ENCODE measurements at places on chromosomes 2 and 18. TPM values are rescaled to one million over a fixed set of nuclear protein-coding genes. Genes with fewer than 3 reads are reported as not detected.

DNA sequence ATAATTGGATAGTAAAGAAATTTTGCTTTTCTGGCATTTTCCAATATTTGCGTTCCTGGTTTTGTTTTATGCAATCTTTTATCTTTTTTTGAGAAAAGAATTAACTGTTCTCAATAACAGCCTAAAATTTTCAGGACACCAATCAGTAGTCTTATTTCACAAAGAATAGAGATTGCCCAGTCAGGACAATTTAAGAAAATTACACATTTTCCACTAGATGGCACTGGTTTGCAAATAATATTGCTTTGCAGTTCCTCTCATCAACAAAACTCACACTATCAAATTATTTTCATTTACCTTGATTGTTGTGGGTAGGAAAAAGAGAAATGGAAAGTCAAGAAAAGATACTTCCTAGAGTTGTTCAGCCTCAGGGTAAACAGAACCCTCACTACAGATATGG, 2.4 kb upstream of the RBM45 start:
- no peak for DNase-seq
- H3K4me1 ChIP-seq, result peaks cover 24% of the 10 kb centered on the region
- no peak overlapping the region for H3K4me3 ChIP-seq
- peaks cover 7% of the 10 kb centered on the region for H3K27me3 ChIP-seq

Gene KLHL29
- 3.3 TPM for total RNA-seq

DNA sequence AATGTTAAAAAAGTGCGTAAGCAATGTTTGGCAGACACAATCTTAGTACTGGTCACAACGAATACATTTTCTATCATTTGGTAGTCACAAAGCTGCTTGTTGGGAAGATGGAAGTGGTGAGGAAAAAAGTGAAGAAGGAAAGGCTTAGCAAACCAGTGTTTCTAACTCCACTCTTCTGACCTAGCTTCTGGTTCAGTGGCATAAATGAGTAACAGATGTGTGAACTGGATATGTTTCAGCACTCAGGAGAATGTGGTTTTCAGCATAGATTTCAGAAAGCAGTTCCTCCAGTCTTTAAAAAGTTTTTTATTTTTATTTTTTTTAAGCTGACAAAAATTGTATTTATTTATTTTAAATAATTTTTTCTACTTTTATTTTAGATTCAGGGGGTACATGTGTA, 357.1 kb downstream of the CPS1 start:
- H3K4me3 ChIP-seq, result no peak overlapping the region
- no peak overlapping the region for H3K27ac ChIP-seq
- no peaks in the 10 kb centered on the region for H3K36me3 ChIP-seq
- H3K4me1 ChIP-seq, result no peaks in the 10 kb centered on the region
- no peaks in the 10 kb centered on the region for H3K27me3 ChIP-seq
- DNase-seq, result no peak

DNA sequence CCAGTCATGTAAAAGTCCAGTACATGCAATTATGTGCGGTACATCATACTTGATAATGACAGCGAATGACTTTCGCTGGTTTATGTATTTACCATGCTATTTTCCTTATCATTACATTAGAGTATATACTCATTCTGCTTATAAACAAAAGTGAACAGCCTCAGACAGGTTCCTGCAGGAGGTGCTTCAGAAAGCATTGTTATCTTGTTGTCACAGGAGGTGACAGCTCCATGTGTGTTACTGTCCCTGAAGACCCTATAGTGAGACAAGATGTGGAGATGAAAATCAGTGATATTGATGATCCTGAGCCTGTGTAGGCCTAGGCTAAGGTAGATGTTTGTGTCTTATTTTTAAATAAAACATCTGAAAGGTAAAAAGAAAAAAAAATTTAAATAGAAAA, 15.3 kb upstream of the MPPE1 start:
- H3K27ac ChIP-seq, result no peak overlapping the region
- H3K4me1 ChIP-seq, result peaks cover 6% of the 10 kb centered on the region
- H3K36me3 ChIP-seq, result no peaks in the 10 kb centered on the region

DNA sequence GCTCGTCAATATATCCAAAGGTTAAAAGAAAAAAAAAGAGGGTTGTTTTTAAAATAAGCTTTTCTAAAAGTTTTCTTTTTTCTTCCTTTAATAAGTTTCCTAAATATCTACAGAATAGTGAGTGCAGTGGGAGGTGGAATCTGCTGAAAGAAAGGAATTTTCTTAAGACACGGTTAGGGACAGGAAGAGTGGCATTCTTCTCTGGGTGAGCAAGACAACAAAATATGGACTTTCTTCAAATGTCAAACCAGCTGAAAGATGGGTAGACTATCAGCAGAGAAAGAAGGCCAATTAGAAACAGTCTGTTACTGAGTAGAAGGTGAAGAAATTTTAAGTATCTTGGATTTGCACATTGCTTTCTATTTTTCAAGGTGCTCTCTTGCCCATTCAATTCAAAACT, 222.7 kb upstream of the PIK3C3 start:
- no peak for DNase-seq
- no peak overlapping the region for H3K4me3 ChIP-seq
- H3K36me3 ChIP-seq, result no peaks in the 10 kb centered on the region
- H3K27ac ChIP-seq, result no peak overlapping the region
